ENCODE measurements at places on chromosomes 12 and 14.

DNA sequence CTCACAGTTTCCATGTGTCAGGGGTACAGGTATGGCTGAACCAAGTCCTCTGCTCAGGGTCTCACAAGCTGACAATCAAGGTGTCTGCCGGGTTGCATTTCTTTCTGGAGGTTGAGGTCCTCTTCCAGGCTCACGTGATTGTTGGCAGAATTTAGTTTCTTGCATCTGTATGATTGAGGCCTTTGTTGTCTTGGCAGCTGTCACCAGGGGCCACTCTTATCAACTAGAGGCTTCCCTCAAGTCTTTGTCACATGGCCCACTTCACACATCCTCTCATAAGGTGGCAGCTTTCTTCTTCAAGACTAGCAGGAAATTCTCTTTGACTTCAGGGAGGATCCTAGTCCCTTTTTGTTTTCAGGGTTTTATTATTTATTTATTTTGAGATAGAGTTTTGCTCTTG is 46.0 kb upstream of the FOS start:
- DNase-seq, result no peak

DNA sequence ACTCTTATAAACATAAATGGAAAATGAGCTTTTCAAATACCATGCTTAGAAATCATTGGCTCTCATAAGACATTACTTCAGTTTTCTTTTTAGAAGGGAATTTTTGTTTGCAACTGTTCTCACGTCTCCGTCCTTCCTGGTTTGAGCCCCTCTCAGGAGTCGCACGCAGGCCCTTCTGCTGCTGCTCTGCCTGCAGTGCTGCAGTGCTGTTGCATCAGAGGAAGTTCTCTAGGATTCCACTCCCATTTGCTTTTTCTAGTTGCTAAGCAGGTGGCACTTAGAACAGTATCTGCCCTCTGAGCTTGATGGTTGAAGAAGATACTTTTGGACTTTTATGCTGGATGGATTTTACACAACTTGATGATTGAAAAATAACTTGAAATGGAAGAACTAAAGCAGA is 70.8 kb downstream of the SCN8A start:
- DNase-seq, result no peak

DNA sequence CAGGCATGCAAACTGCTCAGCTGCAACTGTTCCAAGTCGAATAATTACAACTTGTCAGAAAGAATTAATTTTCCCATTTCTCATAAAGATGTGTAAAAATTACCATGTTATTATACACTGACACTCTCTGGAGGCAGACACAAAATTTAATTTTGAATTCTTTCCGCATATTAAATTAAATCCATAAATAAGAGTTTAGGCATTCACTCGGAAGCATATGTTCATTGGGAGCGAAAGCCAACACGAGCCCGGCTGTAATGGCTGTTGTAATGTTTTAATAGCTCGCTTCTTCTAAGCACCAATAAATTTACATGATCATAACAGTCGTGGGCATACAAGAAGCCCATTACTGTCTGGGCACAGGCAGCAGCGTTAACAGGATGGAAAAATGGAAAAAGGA is 189.6 kb upstream of the SOX5 start:
- DNase-seq, result no peak

- no peak for DNase-seq
These were observed 116.6 kb upstream of the PLEKHA5 start for GRCh38 chr12:19012965-19013364.

DNA sequence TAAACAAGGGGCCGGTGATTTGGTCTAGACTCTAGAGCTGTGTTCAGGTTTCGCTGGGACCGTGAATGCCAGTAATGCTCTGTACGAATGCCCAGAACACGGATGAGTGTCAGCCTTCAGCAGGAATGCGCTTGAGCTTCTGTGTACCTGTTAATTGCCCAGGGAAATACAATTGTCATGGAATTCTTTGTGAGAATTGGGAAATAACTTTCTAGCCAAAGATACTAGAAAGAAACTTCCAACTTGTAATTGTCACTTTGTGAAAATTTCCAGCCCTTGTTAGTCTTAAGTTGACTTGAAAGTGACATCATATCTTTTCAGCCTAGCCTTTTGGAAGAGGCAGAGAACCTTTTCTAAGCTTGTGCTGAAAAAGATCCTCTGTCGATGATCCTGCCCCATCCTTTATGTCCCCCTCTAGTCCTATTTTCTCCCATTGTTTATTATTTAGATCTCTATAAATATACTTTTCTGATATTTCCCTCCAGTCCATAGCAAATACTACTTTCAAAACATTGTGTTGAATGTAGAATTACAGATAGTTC is 2.7 kb downstream of the CHST11 start:
- DNase-seq, result no peak

- no peak for DNase-seq
These were observed 5.6 kb downstream of the TRMT61A start for GRCh38 chr14:103534576-103535061.

DNA sequence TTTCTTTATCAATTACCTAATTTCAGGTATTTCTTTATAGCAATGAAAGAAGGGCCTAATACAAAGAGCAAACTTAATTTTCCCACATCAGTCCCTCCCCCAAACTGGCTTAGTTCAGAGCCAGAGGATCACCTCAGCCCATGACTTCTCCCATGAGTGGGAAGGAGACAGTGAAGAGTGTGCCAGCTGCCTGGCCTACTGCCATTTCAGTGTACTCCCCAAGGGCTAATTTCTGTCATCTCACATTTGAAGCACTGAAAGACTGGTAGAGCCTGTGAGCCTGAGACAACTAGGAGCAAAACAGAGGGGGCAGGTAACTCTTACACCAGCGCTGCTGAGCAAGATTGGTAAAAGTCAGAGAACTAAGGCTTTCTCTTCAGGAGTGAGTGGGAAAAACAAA is 29.1 kb upstream of the ADAM20 start:
- no peak for DNase-seq

GRCh38 chr12:47079981-47080724 is 394 bp upstream of the AMIGO2 start:
- peak; percentile 20 for DNase-seq

GRCh38 chr12:27382924-27383323 is 50.3 kb downstream of the BMAL2 start:
- no peak for DNase-seq

DNA sequence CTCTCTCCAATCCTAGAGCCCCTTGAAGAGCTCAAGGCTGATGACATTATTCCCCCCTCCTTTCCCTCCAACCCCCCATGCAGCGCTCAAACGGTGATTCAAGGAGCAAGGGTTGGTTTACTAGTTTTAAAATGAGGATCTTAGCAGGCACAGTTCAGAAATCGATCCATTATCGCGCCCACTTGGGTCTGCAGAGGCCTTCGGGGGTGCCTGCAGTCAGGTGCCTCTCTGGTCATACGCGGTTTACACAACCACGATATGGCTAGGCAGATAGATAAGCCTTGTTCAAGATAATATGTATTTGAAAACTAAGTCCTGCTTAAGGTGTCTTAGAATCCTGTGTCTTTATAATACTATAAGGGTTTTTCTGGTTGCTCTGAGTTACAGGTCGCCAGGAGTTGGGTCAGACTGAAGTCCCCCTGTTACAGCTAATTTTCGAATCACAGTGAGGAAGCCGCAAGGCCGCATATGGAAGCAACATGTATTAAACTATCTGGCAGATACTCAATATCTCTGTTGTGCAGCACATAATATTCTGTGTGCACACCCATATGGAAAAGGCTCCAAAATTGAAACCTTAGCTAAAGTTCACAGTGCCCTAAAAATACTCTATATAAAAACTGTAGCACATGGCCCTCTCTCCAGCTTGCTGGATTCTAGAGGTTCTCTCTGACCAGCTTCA is 10.0 kb downstream of the BHLHE41 start:
- no peak for DNase-seq

GRCh38 chr12:8501720-8502119 is 11.6 kb upstream of the CLEC4D start:
- no peak for DNase-seq

DNA sequence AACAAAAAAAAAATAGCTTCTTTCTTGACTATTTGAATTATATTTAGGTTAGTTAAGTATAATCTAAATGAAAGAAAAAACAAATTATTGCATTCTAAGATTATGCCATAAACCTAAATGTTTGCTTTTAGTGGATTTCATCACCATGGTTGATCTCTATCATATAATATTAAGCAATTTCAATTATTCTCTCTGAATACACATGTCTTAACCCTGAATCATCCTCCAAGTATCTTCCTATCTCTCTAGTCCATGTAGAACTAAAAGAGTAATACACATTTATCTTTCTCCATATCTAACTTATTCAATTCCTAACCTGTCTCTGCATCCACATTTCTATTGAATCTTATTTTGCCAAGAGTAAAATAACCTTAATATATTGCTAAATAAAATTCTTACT is 59.6 kb downstream of the PPFIA2 start:
- DNase-seq, result no peak

GRCh38 chr12:53660041-53660440 is 15.8 kb downstream of the ATP5MC2 start:
- no peak for DNase-seq

Data from activated naive CD4-positive, alpha-beta T cell (primary cell).